ENCODE measurements at places on chromosomes 12 and 14. TPM values are rescaled to one million over a fixed set of nuclear protein-coding genes. Genes with fewer than 3 reads are reported as not detected.

GLIPR1 gene
- total RNA-seq = 34.4 TPM

SLC8A3 gene
- not detected for total RNA-seq

SERPINA9 gene
- total RNA-seq = not detected

ADAMTS20 gene
- total RNA-seq = not detected

PLCZ1 gene
- 0.69 TPM for total RNA-seq

HOXC11 gene
- total RNA-seq = 0.69 TPM

NOXRED1 gene
- total RNA-seq = not detected

RASSF9 gene
- 5.0 TPM for total RNA-seq

ELK3 gene
- total RNA-seq = 22.9 TPM

TMTC1 gene
- total RNA-seq = 0.52 TPM

DNAJC22 gene
- total RNA-seq = 3.1 TPM

APOLD1 gene
- 1.5 TPM for total RNA-seq

NXPH4 gene
- 0.40 TPM for total RNA-seq

GAS2L3 gene
- total RNA-seq = 23.7 TPM

MYO1A gene
- total RNA-seq = not detected

FGF23 gene
- total RNA-seq = not detected

NELL2 gene
- total RNA-seq = 0.20 TPM

HAL gene
- total RNA-seq = 0.10 TPM

NFKBIA gene
- 213 TPM for total RNA-seq

ITGA5 gene
- 112 TPM for total RNA-seq

KLHL33 gene
- not detected for total RNA-seq

OR4E2 gene
- total RNA-seq = not detected

TDG gene
- 35.9 TPM for total RNA-seq

HSPB8 gene
- 125 TPM for total RNA-seq

TCL1B gene
- total RNA-seq = not detected

MAP3K12 gene
- total RNA-seq = 2.3 TPM

PTCSC3 gene
- not detected for total RNA-seq

TMPRSS12 gene
- not detected for total RNA-seq

TC2N gene
- total RNA-seq = 18.4 TPM

CLECL1 gene
- not detected for total RNA-seq

DNM1L gene
- 105 TPM for total RNA-seq

EML5 gene
- total RNA-seq = 0.55 TPM

PIWIL1 gene
- not detected for total RNA-seq

ADCY4 gene
- 0.40 TPM for total RNA-seq

PIANP gene
- total RNA-seq = 0.15 TPM

CEP83 gene
- total RNA-seq = 10.2 TPM

OAS2 gene
- total RNA-seq = 0.30 TPM

CIROP gene
- not detected for total RNA-seq

GXYLT1 gene
- 13.9 TPM for total RNA-seq

CCNB1IP1 gene
- 60.3 TPM for total RNA-seq

IL22 gene
- not detected for total RNA-seq

MYO1H gene
- not detected for total RNA-seq

ENDOU gene
- total RNA-seq = not detected

SCYL2 gene
- 66.1 TPM for total RNA-seq

HOXC12 gene
- total RNA-seq = not detected

RNASE4 gene
- total RNA-seq = 15.3 TPM

KCNC2 gene
- under 0.01 TPM for total RNA-seq

RFLNA gene
- total RNA-seq = 19.2 TPM

SMIM41 gene
- 0.15 TPM for total RNA-seq

SLC5A8 gene
- total RNA-seq = not detected

CMAS gene
- 35.1 TPM for total RNA-seq

MYH6 gene
- total RNA-seq = not detected

GLI1 gene
- total RNA-seq = 0.50 TPM

TRHDE gene
- 17.5 TPM for total RNA-seq

STYX gene
- total RNA-seq = 22.3 TPM
